Stromal cell of bone marrow (primary cell): ENCODE measurements at places on chromosomes 5 and 9.

DNA sequence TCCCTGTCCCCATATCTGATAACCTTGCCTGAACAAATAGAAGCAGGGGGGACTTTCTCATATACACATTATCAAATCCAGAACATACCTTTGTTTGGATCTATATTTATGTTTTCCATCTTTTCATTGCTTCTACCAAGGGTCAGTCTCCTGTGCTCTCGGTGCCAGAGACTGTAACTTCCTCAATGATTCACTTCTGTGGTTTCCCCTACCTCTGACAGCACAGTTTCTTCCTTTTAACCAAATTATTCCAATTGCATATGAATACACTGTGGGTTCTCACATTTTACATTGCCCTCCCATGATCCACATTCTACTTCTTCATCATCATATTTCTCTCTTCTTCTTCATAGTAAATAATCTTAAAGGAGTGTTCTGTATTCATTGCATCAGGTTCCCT, 32.2 kb downstream of the NMUR2 start:
- no peak for DNase-seq

GRCh38 chr9:8715788-8716187, 916.2 kb upstream of the DMAC1 start:
- DNase-seq: no peak

DNA sequence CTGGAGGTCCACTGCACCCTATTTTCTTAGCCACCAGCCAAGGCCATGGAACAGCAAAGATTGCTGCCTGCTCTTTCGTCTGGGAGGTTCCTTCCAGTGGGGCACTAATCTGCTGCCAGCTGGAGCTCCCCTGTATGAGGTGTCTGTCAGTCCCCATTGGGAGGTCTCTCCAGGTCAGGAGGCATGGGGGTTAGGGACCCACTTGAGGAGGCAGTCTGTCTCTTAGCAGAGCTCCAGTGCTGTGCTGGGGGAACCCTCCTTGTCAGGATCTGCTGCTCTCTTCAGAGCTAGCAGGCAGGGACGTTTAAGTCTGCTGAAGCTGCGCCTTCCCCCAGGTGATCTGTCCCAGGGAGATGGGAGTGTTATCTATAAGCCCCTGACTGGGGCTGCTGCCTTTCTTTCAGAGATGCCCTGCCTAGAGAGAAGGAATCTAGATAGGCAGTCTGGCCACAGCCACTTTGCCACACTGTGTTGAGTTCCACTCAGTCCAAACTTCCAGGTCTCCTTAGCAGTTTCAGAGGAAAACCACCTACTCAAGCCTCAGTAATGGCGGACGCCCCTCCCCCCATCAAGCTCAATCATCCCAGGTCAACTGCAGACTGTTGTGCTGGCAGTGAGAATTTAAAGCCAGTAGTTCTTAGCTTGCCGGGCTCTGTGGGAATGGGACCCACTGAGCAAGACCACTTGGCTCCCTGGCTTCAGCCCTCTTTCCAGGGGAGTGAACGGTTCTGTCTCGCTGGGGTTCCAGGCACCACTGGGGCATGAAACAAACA, 317.7 kb downstream of the LRRC70 start:
- no peak for DNase-seq

DNA sequence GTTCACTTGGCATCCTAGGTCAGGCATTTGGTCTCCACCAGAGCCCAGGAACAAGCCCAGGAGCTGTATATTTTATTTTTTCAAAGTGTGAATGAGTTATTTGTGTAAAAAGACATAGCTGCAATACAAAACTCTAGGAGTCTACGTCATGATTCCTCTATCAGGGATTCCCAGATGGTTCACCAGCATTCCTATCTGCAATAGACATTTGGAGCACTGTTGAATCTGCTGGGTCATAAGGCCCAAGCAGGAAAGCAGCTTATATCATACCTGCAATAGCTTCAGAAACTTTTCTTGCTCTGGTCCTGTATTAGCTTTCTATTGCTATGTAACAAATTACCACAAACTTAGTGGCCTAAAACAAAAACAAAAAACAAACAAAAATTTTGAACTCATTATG, 16.7 kb upstream of the DELE1 start:
- no peak for DNase-seq

DNA sequence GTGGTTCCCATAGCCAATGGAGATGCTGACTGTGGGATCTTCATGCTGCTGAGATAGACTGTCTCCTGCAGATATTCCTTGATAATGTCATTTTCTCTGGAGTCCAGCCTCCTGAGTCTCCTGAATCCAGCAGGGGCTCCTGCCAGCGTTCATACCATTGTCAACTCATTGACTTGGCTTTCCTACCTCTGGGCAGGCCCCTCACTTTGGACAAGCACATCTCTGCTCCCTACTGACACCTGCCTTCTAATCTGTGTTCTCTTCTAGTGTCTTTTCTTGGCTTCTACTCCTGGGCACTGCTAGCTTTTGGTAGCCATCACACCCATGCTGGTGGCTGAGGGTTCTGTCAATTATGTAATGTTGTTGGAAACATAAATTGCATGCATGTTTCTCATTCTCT, 138.0 kb downstream of the ADCY2 start:
- no peak for DNase-seq

GRCh38 chr5:74073257-74073656, 447.3 kb downstream of the ARHGEF28 start:
- no peak for DNase-seq

DNA sequence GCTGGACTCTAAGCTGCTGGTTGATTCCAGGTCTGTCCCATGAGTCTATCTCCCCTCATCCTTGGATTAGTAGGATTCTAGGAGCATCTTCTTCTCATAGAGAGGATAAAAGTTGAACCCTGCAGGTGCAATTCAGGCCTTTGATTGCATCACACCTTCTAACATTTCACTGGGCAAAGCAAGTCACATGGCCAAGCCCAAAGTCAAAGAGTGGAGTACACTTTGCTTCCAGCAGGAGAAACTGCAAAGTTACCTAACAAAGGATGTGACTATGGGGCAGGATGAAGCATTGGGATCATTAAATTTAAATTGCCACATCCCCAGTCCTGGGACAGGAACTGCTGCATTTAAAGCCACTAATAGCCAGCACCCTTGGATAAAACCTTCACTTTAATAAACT, 51.0 kb upstream of the EGFLAM start:
- no peak for DNase-seq

DNA sequence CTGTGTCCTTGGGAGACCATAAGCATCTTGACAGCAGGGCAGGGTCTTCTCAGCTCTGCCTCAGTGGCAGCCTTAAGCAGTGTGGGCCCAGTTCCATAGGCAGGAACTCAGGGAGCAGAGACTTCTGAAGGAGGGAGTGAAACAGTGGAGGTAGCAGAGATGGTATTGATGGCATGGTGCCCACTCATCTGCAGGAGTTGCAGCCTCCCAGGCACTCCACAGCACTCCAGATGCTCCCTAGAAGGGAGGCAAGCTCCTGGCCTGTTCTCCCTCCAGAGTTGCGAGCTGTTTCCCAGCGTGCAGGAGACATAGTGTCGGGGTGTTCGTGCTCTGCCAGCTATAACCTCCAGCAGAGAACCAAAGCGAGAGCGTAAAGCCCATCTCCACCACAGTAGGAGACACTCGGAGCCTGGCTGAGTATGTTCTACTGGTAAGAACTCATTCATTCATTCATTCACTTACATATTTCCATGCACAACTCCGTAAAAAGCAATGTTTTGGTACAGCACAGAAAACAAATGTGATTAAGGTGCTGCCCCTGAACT, 31.4 kb upstream of the UNC5A start:
- DNase-seq: no peak

- DNase-seq: peak; percentile 63
Measured at GRCh38 chr9:3751125-3751758, 225.4 kb upstream of the RFX3 start.

DNA sequence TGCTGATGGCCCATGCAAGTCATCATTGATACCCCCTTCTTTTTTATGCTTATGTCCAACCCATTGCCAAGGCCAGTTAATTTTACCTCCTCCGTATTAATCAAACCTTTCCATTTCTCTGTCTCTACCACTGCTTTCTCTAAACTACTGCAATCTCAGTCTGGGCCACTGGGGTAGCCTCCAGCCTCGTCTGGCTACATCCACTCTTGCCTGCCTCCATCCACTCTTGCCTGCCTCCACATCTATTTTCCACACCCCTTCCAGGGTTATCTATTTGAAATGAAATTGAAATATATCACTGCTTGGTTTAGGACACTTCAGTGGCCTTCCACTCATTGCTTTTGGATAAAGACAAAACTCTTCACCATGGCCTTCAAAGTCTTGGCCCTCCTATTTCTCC, 425.3 kb upstream of the CLINT1 start:
- no peak for DNase-seq

DNA sequence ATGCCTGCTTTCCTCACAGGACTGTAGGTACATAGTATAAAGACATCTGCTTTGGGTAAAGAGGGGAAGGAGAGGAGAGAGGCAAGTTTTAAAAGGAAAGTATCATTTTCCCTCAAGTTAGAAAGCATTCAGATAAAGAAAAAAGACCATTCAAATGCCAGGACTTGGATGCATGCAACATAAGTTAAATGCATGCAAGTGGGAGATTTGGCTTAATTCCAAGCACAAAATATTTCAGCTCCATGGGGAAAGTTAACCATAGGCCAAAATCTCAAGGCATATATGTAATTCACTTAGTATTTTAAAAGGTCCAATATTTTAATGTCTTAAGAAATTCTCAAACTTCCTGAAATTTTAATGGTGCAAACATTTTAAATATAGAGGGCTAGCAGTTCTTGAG, 36.4 kb downstream of the POU5F2 start:
- no peak for DNase-seq
